Ovary (tissue), 10 donors: ENCODE measurements at places on chromosomes 6 and 20. TPM values are rescaled to one million over a fixed set of nuclear protein-coding genes. Genes with fewer than 3 reads are reported as not detected.
A peak's percentile ranks its signal among the peaks of the same experiment; 100 is the strongest.

The C20orf144 gene
- not detected for total RNA-seq

GRCh38 chr6:37139230-37139962 is 30.6 kb upstream of the PIM1 start:
- H3K36me3 ChIP-seq: no peaks in the 10 kb centered on the region
- H3K4me3 ChIP-seq: no peak overlapping the region
- peaks cover 3% of the 10 kb centered on the region for H3K4me1 ChIP-seq
- no peaks in the 10 kb centered on the region for H3K27me3 ChIP-seq

DNA sequence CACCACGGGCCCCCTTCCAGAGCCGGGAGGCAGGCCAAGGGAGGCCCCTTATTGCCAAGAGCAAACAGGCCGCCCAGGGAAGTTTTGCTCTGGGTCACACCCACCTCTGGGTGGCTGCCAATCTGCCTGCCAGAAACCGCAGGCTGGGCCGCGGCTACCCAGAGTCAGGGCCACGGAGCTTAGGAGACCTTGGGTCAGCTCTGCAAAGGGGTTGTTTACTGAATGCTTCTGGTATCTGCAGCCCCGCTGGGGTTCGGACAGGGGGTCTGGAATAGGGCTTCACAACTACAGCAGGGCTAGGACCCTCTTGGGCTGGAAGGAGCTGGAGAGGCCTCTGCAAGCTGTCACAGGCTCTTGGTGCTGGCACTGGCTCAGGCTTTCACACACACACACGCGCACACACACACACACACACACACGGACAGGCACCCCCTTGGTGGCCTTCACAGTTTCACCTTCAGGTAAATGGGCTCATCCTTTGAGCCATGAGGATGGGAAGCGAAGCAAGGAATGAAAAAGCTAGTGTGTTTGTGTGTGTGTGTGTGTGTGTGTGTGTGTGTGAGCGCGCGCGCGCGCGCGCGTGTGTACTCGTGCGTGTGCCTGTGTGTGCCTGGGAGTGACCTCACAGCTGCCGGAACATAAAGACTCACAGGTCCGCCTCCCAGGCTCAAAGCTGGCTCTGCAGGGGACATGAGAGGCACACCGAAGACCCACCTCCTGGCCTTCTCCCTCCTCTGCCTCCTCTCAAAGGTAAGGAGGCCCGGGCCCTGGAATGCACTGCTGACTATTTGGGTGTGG is at the start of gene CCN5:
TSS of gene CCN5 (plus strand) at position 669 of the 798 bp plus-strand sequence. CDS start at position 691, 22 bp downstream.
- peak; percentile 95 for DNase-seq
- H3K27me3 ChIP-seq: no peaks in the 10 kb centered on the region
- no peaks in the 10 kb centered on the region for H3K36me3 ChIP-seq
- H3K27ac ChIP-seq: peak within 1 kb of the TSS; percentile 78
- peaks cover 32% of the 10 kb centered on the region for H3K4me1 ChIP-seq

DNA sequence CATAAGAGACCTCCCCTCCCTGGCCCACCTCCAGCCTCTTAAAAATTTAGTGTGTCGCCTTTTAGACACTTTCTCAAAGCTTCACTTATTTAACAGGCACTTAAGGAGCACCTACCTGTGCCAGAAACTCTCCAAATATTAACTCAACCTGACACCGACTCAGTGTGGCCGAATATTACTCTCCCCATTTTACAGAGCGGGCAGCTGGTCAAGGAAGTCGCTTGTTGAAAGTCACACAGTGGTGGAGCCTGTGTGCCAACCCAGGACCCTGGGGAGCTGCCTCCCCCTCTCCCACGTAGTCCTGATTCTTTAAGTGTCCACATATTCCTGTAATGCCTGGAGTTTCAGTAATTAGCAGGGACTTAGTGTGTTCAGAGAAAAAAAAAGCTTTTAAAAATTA is 1.0 kb upstream of the PMEPA1 start:
- H3K27ac ChIP-seq: no peak overlapping the region
- H3K4me3 ChIP-seq: peak overlapping the region; percentile 88
- no peaks in the 10 kb centered on the region for H3K36me3 ChIP-seq
- no peak for DNase-seq
- no peaks in the 10 kb centered on the region for H3K27me3 ChIP-seq
- peaks cover 9% of the 10 kb centered on the region for H3K4me1 ChIP-seq

GRCh38 chr20:57869951-57870315 is 160.1 kb upstream of the PMEPA1 start:
- no peaks in the 10 kb centered on the region for H3K27me3 ChIP-seq
- no peak for DNase-seq
- no peak overlapping the region for H3K4me3 ChIP-seq
